ENCODE measurements at places on chromosomes 6 and 20.

DNA sequence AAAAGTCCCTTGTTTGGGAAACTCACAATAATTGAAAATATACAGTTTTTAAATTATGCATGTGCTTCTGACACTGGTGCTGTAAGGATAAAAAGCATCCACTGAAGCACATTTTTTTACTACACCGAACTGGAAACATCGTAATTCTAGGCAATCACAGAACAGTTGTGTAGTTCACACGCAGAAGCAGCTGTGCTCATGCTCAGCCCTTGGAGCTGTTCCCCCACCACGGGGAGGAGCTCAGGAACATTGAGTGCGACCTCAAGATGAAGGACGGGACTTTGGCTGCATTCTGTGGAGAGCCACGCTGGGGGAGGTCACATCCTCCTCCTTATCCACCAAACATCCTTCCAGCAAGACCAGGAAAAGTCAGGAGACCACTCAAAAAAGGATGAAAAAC lies 466.3 kb upstream of the CDH4 start:
- no peak for DNase-seq

DNA sequence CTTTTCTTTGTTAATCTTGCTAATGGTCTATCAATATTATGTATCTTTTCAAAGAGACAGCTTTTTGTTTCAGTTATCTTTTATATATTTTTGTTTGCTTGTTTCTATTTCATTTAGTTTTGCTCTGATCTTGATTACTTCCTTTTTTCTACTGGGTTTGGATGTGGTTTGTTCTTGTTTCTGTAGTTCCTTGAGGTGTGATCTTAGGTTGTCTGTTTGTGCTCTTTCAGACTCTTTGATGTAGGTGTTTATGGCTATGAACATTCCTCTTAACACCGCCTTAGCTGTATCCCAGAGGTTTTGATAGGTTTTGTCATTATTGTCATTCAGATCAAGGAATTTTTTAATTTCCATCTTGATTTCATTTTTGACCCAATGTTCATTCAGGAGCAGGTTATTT lies 26.8 kb upstream of the TNFAIP3 start:
- no peak for DNase-seq

- DNase-seq = no peak
Observed at GRCh38 chr6:128513878-128514277, 6.5 kb downstream of the PTPRK start.

GRCh38 chr6:5592886-5593519 lies 331.7 kb downstream of the FARS2 start:
- no peak for DNase-seq

GRCh38 chr6:11232770-11233626 lies 530 bp upstream of the NEDD9 start:
- peak; percentile 29 for DNase-seq

DNA sequence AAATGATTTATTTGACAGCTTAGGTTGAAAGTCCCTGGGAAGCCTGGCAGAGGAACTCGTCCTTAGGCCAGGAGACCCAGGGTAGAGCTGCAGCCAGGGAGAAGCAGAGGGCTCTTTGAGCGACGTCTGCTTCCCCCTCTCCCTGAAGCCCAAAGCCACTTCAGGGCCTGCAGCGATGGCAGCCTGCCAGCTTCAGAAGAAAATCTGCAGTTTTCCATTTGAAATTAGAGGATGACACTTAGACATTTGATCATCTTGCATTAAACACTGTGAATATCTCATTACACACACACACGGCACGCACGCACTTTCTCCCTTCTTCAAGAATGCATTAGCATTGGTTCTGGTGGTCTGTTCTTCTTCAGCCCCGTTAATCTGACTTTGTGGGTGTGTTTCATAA lies 96.5 kb downstream of the PLEKHG1 start:
- no peak for DNase-seq

DNA sequence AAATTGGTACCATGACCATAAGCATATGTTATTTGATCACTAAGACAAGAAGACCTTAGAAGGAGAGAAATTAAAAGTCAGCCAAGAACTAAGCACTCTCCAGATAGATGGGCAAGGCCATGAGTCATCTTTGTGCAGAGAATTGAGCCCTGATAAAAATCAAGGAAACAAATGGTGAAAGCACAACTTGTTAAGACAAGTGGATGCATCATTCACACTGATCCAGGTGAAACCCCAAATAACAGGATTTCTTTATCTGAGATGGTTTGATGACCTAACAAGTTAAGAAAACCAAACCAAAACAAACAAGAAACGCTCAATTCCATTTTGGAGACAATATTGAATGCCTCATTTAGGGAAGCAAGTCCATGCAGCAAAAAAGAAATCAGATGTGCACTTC lies 121.6 kb downstream of the ADAT2 start:
- no peak for DNase-seq

DNA sequence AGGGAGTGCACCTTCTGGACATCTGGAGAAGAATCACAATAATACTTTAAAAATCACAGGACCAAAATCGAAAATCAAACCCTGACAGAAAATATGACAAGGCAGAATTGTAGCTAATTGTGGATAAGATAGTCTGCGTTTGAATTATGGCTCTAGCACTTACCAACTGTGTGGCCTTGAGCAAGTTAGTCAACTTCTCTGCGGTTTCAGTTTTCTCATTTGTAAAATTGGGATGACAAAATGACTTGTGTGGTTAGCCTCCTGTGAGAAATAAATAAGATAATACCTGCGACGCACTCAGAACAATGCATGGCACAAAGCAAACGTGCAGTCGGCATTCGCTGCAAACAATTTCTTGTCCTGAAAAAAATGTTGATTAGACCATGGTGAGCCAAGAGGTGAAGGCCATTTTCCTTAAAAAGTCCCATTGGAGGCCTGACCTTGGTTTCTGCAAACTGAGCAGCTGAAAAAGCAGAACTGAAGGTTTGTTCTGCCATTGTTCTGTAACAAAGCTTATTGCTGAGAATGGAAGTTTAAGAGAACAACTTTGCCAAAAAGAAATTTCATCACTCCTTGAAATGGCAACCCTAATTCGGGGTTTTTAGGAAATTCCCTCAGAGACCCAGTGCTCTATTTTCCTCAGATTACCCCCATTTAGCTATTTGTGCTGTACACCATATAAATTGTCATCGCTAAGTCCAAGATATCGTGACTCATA lies 266.3 kb downstream of the ERMARD start:
- DNase-seq = no peak

DNA sequence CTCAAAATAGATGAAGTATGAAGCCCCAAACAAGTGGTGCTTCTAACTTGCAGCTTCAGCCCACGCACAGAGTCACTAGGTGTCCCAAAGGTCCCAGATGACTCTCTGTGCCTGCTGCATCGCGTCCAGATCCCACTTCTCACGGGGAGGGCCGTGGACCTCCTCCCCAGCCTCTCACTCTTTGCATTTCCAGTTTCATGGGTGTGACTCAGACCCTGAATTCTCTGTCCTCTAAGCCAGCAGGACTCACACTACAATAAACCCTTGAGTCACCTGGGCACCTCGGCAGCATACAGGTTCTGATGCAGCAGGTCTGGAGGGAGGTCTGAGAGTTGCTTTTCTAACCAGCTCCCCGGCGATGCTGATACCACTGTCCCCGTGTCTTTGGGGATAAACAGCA lies 114.0 kb upstream of the RIN2 start:
- DNase-seq = no peak

DNA sequence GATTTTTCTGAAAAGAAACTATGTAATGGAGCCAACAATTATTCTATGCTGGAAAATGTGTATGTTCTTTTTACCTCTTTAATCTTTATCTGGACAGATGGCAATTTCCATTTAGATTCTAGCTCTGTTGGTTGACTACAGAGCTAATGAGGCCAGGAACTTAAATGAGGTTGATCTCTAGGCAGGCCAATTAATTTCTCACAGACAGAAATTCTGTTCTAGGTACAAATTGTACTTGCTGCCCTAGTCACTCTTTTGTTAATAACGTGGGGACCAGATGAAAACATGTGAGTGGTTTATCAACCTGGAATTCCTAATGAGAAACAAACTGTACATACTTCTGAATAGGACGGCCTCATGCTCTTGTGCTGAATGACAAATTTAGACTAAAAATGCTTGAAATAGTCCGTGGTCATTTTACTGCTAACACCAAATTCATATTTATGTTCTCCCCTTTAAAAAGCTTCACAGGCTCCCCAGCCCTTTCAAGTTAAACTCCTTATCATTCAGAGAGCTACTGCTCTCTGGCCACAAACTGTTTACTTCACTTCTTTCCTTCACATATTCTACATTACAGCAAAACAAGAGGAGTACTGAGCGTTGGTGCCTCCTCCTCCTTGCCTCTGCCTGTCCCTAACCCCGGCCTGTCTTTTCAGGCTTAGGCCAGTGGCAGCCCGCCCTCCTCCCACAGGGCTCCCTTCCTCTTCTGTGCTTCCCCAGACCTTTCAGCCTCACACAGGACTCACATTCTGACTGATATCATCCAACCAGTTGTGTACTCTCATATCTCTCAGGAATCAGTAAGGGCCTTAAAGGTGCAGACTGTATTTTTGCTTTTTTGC lies 41.4 kb downstream of the DTNBP1 start:
- no peak for DNase-seq

DNA sequence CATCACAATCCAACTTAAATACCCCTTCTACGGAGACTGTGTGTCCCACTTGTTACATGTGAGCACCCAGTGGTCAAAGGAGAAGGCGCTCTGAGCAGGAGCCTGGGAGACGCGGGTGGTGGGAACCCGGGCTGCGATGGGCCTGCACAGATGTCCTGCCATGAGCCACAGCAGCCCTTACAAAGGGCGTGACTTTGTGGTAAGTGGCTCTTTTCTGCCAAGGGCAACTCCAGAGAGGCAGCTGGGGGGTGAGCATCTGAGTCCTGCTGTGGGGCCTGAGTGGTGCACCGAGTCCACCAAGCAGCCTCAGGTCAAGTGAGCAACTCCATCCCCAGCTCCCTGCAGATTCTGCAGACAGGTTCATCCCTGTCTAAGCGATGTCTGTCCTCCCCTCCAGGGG lies 33.6 kb upstream of the CST7 start:
- no peak for DNase-seq

DNA sequence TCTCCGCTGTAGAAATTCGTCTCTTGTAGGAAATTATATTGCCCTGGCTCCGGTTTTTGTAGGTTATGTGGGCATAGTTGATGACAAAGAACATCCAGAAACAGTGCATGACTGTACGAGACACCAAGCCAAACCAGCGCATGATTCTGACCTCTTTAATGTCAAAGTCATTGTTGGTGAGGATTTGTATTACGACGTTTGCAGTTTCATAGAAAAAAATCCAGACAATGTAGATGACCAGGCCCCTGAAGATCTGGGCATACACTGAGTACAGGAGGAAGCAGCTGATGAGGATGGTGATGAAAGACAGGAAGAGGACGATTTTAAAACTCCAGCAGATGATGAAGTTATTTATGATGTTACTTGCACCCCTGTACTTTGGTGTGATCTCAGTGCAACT lies 39.1 kb upstream of the TBC1D22B start:
- DNase-seq = no peak

- DNase-seq = no peak
Observed at GRCh38 chr6:13528232-13528631, 40.8 kb upstream of the GFOD1 start.

GRCh38 chr6:39157511-39157910 lies 42.5 kb upstream of the SAYSD1 start:
- DNase-seq = no peak

DNA sequence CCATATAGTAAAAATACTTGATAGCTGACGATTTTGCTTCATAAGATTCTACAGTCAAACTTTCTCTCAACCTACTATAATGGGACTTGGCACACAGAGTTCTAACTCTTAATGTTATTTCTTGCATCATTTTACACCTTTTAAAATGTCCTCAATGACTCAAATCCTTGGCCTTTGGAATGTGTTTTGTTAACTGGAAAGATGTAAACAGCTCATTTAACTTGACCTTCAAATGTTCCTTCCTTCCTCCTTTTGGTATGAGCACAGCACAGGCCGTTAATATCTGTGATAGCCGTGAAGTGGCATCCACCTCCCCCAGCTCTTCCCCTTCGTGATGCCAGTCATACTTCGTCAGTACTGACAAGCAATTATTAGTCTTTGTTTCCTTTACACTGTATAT lies 972.0 kb upstream of the CITED2 start:
- DNase-seq = no peak

DNA sequence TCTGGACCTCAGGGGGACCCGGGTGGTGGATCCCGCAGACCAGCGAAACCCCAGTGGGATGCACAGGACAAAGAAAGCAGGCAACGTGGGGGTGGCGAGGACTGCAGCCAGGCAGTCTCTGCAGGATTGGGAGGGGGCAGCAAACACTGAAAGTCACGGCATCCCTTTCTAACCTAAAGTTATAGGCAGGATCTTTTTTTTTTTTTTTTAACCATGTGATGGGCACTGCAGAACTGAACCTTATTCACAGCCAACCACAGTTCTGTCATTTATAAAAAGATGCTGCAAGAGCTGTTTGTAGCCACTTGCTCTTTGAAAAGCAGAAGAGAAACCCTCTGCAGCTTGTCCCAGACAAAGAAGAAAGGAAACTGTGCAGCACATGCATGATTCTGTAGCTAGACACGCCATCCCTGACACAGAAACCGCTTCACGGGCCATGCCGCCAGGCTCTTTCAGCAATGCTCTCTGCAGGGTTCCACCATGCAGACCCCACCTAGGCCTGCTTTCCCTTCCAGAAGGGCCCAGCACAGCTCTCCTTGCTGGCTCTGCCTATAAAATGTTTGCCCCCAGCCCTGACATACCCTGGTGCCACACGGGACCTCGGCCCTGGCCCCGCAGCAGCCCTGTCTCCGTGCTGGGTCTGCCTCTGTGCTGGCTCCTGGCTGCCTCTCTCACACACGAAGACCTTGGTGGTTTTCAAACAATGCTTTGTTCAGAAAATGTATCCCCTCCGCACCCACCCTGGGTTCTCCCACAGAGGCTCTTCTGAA lies 70.8 kb downstream of the PYGB start:
- no peak for DNase-seq

- no peak for DNase-seq
Observed at GRCh38 chr6:45474376-45474775, 96.6 kb upstream of the SUPT3H start.

DNA sequence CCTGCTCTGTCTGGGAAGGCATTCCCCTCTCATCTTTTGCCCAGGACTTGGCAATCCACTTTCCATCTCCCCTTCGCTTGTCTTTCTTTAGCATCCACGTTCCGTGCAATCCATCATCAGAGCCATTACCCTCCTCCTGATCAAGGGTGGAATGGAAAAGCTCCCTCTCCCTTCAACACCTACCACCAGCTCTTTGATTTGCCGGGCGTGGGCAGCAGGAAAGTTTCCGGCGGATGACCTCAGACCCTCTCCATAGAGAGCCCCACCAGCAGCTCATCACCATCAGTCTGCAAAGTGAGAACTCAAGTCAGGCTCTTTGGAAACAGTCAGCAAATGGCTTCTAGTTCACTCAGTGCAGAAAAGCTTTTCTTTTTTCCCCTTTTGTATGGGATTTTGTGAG lies 76.2 kb downstream of the TSHZ2 start:
- no peak for DNase-seq

DNA sequence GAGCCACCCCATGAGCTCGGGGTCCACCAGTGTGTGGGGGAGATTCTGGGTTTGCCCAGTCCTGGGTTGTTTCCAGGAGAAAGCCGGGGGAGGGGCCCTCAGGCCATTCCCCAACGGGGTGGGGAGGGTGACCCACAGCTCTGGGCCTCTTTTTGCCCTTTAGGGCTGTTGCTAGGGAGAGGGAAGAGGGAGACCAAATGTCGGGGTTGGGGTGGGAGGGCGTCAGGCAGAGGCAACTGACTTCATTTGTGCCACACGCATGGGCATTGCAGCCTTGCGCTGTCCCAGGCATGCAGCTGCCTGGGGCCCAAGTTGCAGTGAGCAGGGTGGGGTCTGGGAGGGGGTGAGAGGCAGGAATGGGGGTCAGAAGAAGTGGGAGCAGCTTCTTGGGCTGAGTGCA lies 1.9 kb upstream of the CUL9 start:
- DNase-seq = no peak
